Activated CD4-positive, alpha-beta T cell treated with anti-CD3 and anti-CD28 coated beads for 36 hours (primary cell): ENCODE measurements at places on chromosomes 5 and 9. TPM values are rescaled to one million over a fixed set of nuclear protein-coding genes. Genes with fewer than 3 reads are reported as not detected.

Gene SHC3
- not detected for total RNA-seq

Gene GABRA1
- not detected for total RNA-seq

Gene OTP
- not detected for total RNA-seq

Gene LCN12
- total RNA-seq: 1.1 TPM

Gene MLANA
- not detected for total RNA-seq
